ENCODE measurements at places on chromosomes 5 and 9.

DNA sequence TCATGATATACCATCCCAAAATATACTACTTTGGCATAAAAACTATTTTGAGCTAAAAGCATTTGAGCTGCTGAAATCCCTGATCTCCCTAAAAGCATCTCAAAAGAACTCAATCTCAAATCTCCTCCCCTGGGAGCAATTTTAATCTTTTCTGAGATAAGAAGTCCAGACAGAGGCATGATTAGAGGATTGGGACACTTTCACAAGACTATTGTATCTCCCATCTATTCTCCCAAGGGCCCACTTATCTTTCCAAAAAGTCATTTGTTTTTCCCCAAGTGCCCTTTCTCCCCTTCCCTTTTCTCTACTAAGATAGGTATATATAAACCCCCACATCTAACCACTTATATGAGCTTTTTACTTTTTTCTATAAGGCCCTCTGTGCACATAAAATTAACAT, 79.7 kb downstream of the ALDH7A1 start:
- no peak for DNase-seq

- no peak for DNase-seq
These were observed 447.0 kb upstream of the EDIL3 start for GRCh38 chr5:84831701-84832100.

DNA sequence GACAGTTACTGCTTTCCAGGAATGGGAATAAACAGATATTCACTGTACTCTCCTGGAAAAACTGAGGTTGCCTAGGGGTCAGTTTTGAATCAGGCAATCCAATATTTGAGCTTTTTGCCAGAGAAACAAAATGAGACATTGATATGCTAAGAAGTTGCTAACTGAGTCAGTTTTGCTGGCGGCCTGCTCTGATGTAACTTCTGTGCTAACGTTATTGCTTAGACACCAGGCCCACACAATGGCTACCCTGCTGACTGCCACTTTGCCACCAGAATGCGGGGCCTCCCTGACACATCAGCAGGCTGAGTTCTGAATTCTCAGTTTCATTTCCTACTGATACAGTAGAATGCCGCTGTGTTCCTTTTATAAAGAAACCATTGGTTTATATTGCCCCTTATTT, 18.2 kb upstream of the ZNF618 start:
- DNase-seq = no peak

- DNase-seq = peak; percentile 39
These were observed 20.2 kb upstream of the RPL26L1 start for GRCh38 chr5:172939071-172939470.

DNA sequence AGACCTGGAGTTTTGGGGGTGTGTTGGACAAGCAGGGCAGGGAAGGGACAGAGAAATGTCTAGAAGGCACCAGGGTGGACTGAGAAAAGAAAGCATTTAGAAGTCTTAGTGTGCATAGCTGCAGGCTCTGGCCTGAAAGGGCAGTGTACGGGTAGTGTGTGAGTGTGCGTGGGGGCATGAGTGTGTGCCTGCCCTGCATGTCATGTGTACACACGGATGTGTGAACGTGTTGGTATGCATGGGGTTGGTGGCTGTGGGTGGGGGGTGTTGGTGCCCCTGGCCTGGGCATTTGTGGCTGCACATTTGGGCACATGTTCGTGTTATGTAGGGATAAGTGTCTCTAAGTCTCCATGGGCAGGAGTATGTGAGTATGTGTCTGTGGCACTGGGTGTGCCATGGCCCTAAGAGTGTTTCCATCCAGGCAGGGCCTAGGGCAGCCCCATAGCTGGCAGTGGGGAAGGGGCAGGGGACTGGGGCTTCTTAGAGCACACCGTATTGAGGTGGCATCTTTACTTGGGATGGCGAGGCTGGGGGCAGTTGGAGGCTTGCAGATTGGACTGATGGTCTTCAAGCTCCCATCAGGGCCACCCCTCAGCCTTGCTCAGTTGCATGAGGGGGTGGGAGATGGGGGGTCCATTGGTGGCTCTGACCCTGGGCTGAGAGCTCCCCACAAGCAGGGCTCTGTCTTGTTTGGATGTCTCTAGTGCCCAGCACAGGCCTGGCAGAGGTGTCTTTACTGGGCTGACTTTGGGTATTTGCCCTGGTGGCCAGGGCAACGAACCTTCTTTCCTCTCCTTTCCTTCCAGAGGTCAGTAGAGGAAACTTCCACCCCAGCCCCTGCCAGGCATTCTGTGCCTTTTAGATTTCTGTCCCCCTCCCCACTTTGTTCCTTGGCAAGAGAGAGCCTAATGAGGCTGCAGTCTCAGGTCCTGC, 15.0 kb downstream of the PSD2 start:
- no peak for DNase-seq

DNA sequence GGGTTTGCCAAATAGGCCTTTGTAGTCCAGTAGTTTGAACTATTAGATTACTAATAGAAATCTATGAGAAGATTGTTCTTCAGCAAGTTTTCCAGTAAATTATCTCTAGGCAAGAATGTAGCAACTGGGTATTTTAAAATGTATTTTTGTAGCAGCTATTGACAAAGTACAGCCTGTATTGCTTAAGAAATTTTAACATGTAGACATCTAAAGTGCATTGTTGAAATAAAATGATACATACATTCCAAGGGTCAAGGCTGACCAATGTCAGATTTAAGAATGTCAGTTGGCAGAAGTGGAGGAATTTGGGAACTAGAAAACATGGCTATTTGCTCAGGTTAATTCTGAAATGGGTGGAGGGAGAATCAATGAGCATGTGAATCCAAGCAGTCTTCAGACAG, 57.5 kb upstream of the ZSWIM6 start:
- no peak for DNase-seq

DNA sequence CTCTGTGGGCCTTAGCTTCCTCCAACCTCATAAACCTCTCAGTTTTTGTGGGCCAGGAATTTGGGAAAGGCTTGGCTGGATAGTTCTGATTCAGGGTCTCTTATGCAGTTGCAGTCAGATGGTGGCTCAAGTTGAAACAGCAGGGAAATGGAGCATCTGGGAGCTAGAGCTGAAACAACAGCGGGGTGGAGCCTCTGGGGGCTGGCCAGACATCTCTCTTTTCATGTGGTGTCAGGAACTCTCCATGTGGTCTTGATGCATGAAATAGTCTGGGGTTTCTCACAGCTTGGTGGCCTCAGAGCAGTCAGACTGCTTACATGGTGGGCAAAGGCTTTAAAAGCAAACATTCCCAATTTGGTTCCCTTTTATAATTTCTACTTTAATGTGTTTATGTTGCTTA, 13.5 kb downstream of the ZNF346 start:
- DNase-seq = peak; percentile 17

DNA sequence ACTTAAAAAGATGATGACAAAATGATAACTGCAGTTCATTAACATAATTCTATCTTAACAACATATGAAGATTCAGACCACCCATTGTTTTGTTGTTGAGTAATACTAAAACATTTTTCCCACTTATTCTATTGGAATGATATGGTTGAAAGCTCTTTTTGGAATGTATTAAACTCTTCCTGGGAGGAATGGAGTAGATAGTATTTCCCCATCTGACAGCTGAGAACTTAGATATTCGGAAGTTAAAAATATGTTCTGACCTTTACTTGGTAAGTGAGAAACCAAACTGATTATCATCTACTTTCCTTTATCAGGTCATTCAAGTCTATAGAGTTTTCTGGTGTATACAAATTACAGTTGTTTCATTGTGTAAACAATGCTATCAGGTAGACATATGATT, 452.9 kb downstream of the CSNK1G3 start:
- DNase-seq = no peak

- DNase-seq = no peak
These were observed 4.5 kb downstream of the PIP5K1B start for GRCh38 chr9:68709291-68710110.

DNA sequence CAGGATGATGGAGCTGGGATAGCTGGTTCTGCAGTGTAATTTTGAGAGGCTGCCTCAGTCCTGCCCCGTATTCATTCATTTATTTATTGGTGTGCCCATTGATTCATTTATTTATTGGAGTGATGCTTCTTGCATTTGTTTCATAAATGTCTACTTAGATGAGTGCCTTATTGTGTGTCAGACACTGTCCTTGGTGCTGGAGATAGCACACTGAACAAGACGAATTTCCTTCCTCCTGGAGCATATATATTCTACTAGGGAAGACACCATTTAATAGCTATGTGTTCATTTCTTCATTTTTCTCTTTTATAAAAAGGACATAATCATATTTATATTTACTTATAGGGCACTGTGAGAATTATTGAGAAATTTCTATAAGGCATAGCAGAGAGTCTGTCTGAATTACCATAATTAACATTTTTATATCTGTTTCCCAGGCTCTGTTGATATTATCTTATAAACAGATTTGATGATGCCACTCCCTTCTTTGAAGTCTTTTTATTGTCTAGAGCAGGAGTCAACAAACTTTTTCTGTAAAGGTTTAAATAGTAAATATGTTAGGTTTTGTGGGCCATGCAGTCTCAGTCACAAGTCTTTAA, 433.9 kb upstream of the ZNF608 start:
- DNase-seq = no peak

DNA sequence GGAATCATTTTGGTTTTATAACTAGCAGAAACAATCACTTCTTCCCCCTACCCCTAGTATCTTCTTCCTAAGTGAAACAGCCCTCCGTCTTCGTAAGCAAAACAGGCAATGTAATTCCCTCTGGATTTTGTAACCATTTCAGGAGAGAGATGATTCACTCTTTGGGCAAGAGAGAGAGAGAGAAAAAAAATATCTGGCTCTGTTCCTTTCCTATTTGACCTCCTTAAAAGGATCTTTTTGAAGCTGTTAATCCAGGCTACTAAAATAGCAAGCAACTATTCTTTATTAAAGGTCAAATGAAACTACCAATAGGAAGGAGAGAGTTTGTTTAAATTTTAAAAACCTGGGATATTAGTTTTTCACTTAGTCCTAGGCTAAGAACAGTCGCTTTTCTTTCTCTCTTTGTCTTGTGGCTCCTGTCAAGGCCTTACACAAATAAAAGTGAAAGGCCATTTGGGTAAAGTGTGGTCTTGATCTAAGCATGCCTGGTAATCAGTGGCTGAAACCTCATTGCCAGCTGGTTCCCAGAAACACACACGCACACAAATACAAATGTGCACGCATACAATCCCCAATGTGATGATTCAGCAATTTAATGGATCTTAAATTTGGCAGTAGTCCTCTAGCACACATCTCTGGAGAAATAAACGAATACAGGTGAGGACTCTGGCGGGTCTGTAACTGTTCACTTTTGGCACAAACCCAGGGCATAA, 70.2 kb downstream of the PRUNE2 start:
- DNase-seq = no peak

GRCh38 chr5:119031905-119032304, 39.0 kb upstream of the DMXL1 start:
- DNase-seq = no peak

DNA sequence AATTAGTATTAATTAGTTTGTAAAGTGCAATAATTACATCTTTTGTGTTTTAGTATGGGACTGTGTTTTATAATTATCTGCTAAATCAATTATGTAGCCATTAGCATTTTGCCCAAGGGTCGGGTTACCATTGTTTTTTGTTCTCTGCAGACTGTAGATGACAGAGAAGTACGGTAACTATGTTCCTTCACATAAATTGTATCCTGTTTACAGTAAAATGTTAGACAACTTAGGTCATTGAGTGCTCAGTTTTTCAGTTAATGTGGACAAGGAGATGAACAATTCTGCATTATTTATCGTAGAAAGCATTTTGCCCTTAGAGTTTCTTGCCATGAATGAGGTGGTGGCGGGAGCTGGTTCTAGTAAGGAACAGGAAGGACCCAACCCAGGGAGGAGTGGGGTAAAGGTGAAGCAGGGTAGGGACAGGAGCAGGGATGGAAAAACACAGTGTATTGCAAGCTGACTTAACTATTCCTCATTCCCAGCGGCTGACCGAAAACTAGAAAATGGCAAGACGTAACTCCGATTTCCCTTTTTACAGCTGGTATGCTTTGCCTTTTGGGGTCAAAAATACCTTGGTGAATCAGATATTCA, 243.7 kb upstream of the SLC24A2 start:
- peak; percentile 44 for DNase-seq

- DNase-seq = no peak
These were observed 28.5 kb downstream of the AOPEP start for GRCh38 chr9:94754976-94755475.

- no peak for DNase-seq
These were observed 70.3 kb downstream of the INSYN2B start for GRCh38 chr5:169909945-169910344.

GRCh38 chr5:68167195-68167651, 48.3 kb upstream of the PIK3R1 start:
- no peak for DNase-seq

- no peak for DNase-seq
These were observed 111.4 kb downstream of the SLC28A3 start for GRCh38 chr9:84229191-84229590.

GRCh38 chr9:5441043-5441442, 3.3 kb upstream of the PLGRKT start:
- DNase-seq = peak; percentile 28

DNA sequence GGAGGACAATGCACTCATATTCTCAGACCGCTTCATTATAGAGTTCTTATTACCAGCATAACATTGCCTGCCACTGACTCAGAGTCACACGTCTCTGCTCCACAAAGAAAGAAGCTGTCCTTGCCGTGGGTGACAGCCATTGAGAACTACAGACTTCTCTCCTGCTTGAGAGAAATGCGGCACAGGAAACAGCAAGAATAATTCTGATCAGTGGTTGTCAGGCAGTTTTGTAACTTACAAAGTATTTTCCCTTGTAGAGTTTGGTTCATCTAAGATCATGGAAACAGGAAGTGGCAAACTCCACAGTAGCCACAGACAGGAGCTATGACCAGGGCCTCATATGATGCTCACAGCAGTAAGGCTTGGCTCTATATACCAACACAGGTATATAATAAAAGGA, 47.0 kb downstream of the KCNV2 start:
- DNase-seq = no peak

DNA sequence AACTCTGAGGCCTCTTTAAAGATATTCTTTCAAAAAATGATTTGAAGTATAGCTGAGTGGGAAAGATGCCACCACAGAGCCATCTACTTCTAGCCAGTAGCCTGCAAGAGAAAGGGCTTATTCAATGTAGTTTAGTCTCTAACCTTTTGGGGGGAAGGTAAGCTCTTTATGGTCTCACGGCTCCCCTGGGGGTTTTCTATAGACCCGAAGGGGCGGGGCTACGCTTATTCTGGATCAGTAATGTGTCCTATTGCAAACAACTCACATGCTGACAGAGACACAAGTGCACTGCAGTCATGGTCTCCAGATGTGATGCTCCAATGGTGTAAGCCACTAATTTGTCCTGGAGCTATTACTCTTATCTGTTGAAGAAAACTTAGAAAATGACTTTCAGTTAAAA, 53.4 kb upstream of the RPS23 start:
- no peak for DNase-seq

DNA sequence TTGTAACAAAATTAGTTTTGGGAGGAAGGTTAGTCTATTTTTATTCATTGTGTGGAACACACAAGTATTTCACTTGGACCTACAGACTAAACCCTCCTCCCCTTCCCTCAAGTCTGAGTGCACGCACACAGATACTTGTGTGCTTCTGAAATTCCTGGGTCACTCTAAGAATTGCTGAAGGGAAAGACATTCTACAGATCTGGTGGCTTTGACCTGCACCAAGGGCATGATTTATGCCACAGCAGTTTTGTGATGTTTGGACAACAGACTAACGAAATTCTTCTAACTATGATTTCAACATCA, 150.5 kb downstream of the ARL15 start:
- no peak for DNase-seq

GRCh38 chr9:73869264-73869663, 627.9 kb upstream of the RORB start:
- no peak for DNase-seq

Measured in dermis microvascular lymphatic vessel endothelial cell (primary cell).